ENCODE measurements at places on chromosomes 3 and 15.

DNA sequence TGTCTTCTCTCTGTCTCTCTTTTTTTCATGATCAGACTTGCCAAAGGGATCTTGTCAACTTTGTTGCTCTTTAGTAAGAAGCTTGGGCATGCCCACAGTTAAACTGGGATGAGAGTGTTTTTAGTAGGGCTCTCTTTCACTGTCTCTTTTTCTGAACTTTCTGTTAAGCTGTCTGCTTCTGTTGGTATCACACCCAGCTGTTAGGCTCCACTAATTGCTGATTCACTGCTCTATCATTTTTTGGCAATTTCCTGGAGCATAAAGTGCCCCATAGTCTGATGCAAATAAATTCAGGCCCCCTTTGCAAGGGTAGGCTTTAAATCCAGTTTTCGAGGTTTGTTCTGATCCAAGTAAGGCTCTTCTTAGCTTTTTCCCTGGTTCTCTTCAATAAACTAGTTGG lies 360.4 kb upstream of the ADAMTS9 start:
- DNase-seq = no peak
- no peaks in the 10 kb centered on the region for H3K27me3 ChIP-seq
- no peak overlapping the region for H3K4me3 ChIP-seq
- H3K4me1 ChIP-seq = no peaks in the 10 kb centered on the region
- H3K36me3 ChIP-seq = no peaks in the 10 kb centered on the region
- H3K27ac ChIP-seq = no peak overlapping the region

- H3K4me3 ChIP-seq = no peak overlapping the region
- no peak overlapping the region for H3K27ac ChIP-seq
- H3K36me3 ChIP-seq = peaks cover 2% of the 10 kb centered on the region
- no peaks in the 10 kb centered on the region for H3K4me1 ChIP-seq
Measured at GRCh38 chr3:111521891-111522290, 20.1 kb upstream of the CD96 start.

- H3K4me3 ChIP-seq = no peak overlapping the region
- no peak for DNase-seq
- H3K36me3 ChIP-seq = peaks cover 5% of the 10 kb centered on the region
- peak overlapping the region; percentile 21 for H3K27ac ChIP-seq
Measured at GRCh38 chr15:68469162-68470048, 37.4 kb upstream of the ITGA11 start.

GRCh38 chr3:117079997-117080396 lies 370.4 kb downstream of the TUSC7 start:
- H3K4me1 ChIP-seq = no peaks in the 10 kb centered on the region
- H3K27ac ChIP-seq = no peak overlapping the region
- H3K36me3 ChIP-seq = no peaks in the 10 kb centered on the region
- no peaks in the 10 kb centered on the region for H3K27me3 ChIP-seq

DNA sequence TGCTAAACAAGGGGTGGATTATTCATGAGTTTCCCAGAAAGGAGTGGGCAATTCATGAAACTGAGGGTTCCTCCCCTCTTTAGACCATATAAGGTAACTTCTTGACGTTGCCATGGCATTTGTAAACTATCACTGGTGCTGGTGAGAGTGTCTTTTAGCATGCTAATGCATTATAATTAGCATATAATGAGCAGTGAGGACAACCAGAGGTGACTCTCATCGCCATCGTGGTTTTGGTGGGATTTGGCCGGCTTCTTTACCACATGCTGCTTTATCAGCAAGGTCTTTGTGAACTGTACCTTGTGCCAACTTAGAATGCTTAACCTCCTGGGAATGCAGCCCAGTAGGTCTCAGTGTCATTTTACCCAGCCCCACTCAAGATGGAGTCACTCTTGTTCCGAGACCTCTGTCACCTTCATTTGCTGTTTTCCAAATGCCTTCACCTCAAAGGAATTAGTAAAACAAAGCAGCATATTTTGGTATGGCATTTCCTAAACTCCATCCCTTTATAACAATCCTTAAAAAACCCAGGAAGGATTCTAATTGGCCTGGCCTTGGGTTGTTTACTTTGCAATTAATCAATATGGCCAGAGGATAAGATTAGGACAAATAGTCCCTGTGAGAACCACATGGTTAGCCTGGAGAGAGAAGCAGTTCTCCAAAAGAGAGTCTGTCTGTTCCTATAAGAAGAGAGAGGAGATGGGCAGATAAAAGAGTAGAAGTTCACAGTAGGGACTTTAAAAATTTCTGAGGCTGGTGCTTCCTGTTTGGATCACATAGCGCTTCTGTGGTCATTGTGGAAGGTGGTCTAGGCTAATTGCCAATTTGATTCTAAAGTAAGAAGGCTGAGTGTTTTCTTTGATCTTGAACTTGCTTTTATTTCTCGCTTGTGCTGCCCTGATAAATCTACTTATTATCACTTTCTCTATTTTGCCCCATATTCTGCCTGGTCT lies 155.2 kb upstream of the EOMES start:
- no peak for DNase-seq
- no peaks in the 10 kb centered on the region for H3K27me3 ChIP-seq
- H3K27ac ChIP-seq = no peak overlapping the region
- peak overlapping the region; percentile 55 for H3K4me3 ChIP-seq

- H3K4me1 ChIP-seq = no peaks in the 10 kb centered on the region
- no peak overlapping the region for H3K4me3 ChIP-seq
- no peak for DNase-seq
- H3K27ac ChIP-seq = no peak overlapping the region
Measured at GRCh38 chr3:134896696-134897095, 101.6 kb downstream of the EPHB1 start.

GRCh38 chr3:103968751-103969150 lies 1398.0 kb upstream of the ALCAM start:
- H3K36me3 ChIP-seq = no peaks in the 10 kb centered on the region
- no peaks in the 10 kb centered on the region for H3K4me1 ChIP-seq
- no peak overlapping the region for H3K4me3 ChIP-seq
- no peaks in the 10 kb centered on the region for H3K27me3 ChIP-seq
- no peak for DNase-seq

GRCh38 chr3:115766587-115767482 lies 143.5 kb downstream of the GAP43 start:
- no peak overlapping the region for H3K4me3 ChIP-seq
- no peak overlapping the region for H3K27ac ChIP-seq
- H3K36me3 ChIP-seq = no peaks in the 10 kb centered on the region
- H3K4me1 ChIP-seq = peaks cover 5% of the 10 kb centered on the region
- no peak for DNase-seq

- peaks cover 24% of the 10 kb centered on the region for H3K27me3 ChIP-seq
- no peak overlapping the region for H3K27ac ChIP-seq
- H3K4me3 ChIP-seq = no peak overlapping the region
- no peak for DNase-seq
Measured at GRCh38 chr15:42143866-42144625, 12.4 kb downstream of the PLA2G4F start.

DNA sequence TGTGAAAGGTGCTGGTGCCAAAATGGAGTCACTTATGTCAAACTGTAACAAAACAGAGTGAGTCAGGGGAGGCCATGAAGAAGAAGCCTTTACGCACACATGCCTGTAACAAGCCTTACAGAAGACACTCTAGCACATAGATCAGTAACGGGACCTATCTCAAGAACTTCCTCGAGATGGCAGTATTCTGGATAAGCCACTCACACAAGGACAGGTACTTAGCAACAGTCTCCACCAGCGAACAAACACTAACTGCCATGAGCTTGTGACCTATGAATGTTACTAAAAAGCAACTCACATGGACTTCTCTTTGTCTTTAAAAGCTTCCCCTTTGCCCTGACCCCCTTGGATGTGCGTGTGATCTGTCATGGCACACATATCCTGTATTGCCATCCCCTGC lies 235.1 kb downstream of the CD47 start:
- H3K4me3 ChIP-seq = no peak overlapping the region
- H3K27me3 ChIP-seq = peaks cover 16% of the 10 kb centered on the region
- no peaks in the 10 kb centered on the region for H3K4me1 ChIP-seq
- no peak overlapping the region for H3K27ac ChIP-seq
- H3K36me3 ChIP-seq = no peaks in the 10 kb centered on the region

- H3K4me1 ChIP-seq = no peaks in the 10 kb centered on the region
- H3K27me3 ChIP-seq = peaks cover 15% of the 10 kb centered on the region
- peaks cover 2% of the 10 kb centered on the region for H3K36me3 ChIP-seq
Measured at GRCh38 chr3:155420881-155421486, 127.5 kb upstream of the STRIT1 start.

DNA sequence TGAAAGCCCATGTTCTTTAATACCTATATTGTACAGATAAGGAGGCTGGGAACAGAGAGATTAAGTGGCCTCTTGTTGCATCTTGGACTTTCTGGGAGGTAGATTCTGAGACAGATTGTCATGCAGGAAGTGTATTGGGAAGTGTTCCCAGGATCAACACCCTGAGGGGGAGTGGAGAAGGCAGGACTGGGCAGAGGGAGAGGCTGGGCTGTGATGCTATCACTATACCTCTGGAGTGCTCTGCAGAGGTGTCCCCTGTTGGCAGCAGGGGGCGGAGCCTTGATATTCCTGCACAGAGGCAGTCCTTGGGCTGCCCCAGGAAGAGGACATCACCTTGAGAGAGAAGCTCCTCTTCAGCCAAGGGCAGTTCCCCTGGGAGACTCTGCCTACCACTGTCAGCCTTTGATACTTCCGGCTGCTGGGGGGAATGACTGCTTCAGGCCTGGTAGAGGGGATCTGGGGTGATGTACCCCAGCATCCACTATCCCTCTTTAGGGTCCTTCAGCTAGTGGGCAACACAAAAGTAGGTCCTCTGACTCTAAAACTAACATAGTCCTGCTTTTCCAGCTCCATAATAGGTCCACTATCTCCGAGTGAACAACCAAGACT lies 97.4 kb upstream of the RNU6-1 start:
- H3K27me3 ChIP-seq = peaks cover 30% of the 10 kb centered on the region
- H3K36me3 ChIP-seq = peaks cover 4% of the 10 kb centered on the region
- H3K27ac ChIP-seq = no peak overlapping the region

- no peaks in the 10 kb centered on the region for H3K36me3 ChIP-seq
- H3K4me3 ChIP-seq = no peak overlapping the region
- H3K4me1 ChIP-seq = no peaks in the 10 kb centered on the region
Measured at GRCh38 chr15:87949575-87950223, 306.8 kb downstream of the NTRK3 start.

- H3K4me3 ChIP-seq = no peak overlapping the region
- no peaks in the 10 kb centered on the region for H3K27me3 ChIP-seq
- peak; percentile 3 for DNase-seq
- H3K27ac ChIP-seq = no peak overlapping the region
- H3K4me1 ChIP-seq = no peaks in the 10 kb centered on the region
- H3K36me3 ChIP-seq = no peaks in the 10 kb centered on the region
Measured at GRCh38 chr15:25243800-25244097, 195.1 kb downstream of the UBE3A start.

DNA sequence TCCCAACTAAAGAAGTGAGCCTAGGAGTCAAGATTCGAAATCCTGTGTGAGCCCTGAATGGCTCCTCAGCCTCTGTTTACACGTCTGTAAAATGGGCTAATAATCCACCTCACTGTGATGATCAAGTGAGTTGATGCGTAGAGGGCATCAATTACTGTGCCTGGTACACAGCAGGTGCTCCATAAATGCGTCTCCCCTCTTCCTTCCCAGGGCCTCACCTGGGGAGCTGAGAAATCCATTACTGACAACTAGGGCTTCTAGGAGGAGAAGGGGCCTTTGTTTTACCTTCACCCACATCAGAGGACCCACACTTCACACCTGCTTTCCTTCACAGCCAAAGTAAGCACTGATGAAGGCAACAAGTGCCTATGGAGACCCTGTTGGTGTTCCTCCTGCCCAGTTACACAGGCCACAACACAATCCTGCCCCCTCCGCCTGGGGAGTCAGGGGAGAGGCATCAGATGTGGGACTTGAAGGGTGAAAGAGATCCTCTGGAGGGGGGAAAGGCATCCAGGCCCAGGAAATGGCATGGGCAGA lies 1.4 kb downstream of the CIB2 start:
- no peaks in the 10 kb centered on the region for H3K36me3 ChIP-seq
- peak overlapping the region; percentile 89 for H3K27ac ChIP-seq

GRCh38 chr3:13083898-13084297 lies 10.7 kb upstream of the IQSEC1 start:
- H3K27ac ChIP-seq = peak overlapping the region; percentile 59
- DNase-seq = no peak
- peaks cover 8% of the 10 kb centered on the region for H3K27me3 ChIP-seq
- H3K4me1 ChIP-seq = peaks cover 10% of the 10 kb centered on the region

DNA sequence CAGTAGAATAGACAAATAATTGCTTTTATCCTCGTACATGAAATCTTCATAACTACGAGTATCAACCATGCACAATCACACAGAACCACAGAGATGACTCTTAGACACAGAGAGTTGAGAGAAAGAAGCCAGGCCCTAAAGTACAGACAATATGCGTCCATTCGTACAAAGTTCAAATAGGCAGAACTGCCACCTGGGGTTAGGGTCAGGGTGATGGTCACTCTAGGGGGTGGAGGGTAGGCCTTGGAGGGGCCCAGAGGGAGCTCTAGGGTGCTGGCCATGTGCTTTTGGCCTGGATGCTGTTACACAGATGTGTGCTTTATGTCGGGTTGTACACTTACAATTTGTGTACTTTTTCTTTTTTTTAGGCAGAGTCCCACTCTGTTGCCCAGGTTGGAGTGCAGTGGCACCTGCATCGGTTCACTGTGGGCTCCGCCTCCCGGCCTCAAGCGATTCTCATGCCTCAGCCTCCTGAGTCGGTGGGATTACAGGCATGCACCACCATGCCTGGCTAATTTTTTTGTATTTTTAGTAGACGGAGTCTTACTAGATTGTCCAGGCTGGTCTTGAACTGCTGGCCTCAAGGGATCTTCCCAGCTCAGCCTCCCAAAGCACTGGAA lies 65.9 kb upstream of the KLF13 start:
- no peaks in the 10 kb centered on the region for H3K36me3 ChIP-seq
- H3K27ac ChIP-seq = peak overlapping the region; percentile 95
- no peak overlapping the region for H3K4me3 ChIP-seq
- H3K4me1 ChIP-seq = peaks cover 56% of the 10 kb centered on the region

DNA sequence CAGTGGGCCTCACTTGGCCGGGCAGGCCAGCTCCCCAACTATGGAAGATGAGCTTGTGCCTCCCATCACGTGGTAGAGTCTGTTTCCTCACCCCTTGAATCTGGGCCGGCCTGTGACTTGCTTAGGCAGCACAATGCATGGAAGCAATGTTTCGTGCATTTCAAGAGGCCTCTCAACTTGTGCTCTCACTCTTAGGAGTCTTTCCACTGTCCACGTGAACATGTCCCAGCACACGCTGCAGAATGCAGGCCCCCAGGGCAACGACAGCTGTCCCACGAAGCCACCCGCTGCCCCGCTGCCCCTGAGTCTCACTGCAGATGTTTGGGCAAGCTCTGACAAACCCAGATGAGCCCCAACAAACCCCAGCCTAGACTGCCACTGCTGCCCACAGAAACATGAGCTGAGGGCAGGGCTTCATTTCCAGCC lies 27.2 kb upstream of the SLC41A3 start:
- H3K27ac ChIP-seq = no peak overlapping the region
- no peak for DNase-seq
- peaks cover 6% of the 10 kb centered on the region for H3K27me3 ChIP-seq
- H3K36me3 ChIP-seq = no peaks in the 10 kb centered on the region
- H3K4me3 ChIP-seq = no peak overlapping the region
- no peaks in the 10 kb centered on the region for H3K4me1 ChIP-seq

DNA sequence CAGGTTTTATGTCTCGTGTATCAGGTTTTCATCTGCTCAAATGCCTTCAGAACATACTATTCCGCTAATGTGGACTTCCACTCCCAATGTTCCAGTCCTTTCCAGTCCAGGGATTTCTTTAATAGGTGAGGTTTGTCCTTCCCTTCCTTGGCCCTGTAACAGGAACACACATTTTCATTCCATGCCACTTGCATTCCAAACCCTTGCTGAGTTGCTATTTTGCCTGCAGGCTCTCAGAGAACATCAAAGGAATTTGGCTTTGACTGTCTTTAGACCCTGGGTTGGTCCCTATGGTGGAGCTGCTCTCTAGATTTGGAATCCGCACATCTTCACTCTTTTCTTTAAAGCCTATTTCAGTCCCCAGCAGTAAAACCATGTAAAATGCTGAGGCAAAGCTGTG lies 12.3 kb upstream of the ALCAM start:
- H3K4me1 ChIP-seq = peaks cover 14% of the 10 kb centered on the region
- H3K27ac ChIP-seq = no peak overlapping the region
- peaks cover 88% of the 10 kb centered on the region for H3K27me3 ChIP-seq
